A549 treated with CORT108297 at 1 μM for 4 hours (cell line): ENCODE measurements at places on chromosomes 11 and 22. TPM values are rescaled to one million over a fixed set of nuclear protein-coding genes. Genes with fewer than 3 reads are reported as not detected.

The KIF18A gene
- 13.5 to 21.0 TPM (median 15.5 TPM) in 5 replicates for total RNA-seq

The KCNE3 gene
- total RNA-seq = 0.05 TPM in 1 of 5 replicates, not detected in the others

The KBTBD3 gene
- total RNA-seq = 1.1 to 1.6 TPM (median 1.3 TPM) in 5 replicates

The SCT gene
- total RNA-seq = not detected in 5 replicates

The SGSM1 gene
- 0.18 to 0.64 TPM (median 0.29 TPM) in 5 replicates for total RNA-seq

The C22orf31 gene
- total RNA-seq = not detected in 5 replicates

The SAA2 gene
- total RNA-seq = 0.22 to 0.24 TPM (median 0.22 TPM) in 3 of 5 replicates, not detected in the others

The DUSP8 gene
- 1.2 to 2.5 TPM (median 1.3 TPM) in 5 replicates for total RNA-seq

The SPDYC gene
- not detected in 5 replicates for total RNA-seq
